ENCODE measurements at places on chromosomes 1 and 21.

DNA sequence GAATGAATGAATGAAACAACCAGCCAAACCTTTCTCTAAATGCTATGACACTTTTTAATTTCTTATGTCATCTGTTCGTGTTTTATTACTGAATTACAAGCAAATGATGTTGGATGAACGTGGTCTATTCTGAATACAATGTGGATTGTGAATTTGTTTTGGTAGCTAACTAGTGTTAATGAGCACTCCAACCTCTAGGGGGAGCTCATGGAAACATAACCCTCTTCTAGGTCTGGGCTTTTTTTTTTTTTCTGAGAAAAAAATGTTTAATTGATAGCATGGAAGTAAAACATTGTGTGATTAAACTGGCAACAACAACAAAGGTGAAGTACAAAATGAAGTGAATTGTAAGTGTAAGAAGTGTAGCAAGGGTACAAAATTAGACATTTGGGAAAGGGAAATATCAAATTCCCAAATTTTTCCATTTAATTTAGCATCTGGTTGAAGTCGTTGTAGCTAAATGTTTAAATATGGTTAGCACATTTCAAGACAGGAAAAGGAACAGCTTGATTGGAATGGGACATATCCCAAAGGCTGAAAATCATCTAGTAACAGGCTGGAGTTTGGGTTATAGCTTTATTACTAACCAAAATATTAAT, 42.6 kb upstream of the PTGS2 start:
- peak; percentile 3 for DNase-seq

DNA sequence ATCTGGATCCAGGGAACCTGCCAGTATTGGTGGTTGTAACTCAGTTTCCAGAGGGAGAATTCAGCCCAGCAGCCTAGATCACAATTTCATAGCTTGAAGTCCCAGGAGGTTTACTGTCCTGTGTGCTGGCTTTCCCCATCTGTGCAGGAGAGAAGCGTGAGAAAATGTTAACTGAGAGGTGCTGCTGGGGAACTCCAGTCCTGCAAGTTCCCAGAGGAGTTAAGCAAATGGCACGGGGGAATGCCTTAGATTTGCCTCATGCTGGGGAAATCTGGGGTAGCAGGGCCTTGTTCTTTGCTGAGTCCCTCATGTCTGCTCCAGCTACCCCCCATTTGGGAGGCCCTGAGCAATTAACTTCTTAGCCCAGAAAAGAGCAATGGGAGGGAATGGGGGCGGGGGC, 25.1 kb upstream of the SLAMF6 start:
- no peak for DNase-seq

GRCh38 chr1:165905853-165906252, 78.4 kb downstream of the UCK2 start:
- DNase-seq = no peak

DNA sequence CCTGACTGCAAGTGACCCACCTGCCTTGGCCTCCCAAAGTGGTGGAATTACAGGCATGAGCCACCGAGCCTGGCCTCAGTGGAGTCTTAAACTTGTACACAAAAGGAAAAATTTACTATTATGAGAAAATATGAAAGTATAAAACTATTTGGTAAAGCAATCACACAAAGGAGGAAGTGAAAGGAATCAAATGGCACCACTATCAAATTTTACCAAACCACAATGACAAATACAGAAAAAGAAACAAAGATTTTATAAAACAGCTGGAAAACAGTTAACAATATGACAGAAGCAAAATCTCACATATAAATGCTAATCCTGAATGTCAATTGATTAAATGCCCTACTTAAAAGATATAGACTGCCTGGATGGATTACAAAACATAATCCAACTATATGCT, 42.1 kb upstream of the NEGR1 start:
- no peak for DNase-seq

DNA sequence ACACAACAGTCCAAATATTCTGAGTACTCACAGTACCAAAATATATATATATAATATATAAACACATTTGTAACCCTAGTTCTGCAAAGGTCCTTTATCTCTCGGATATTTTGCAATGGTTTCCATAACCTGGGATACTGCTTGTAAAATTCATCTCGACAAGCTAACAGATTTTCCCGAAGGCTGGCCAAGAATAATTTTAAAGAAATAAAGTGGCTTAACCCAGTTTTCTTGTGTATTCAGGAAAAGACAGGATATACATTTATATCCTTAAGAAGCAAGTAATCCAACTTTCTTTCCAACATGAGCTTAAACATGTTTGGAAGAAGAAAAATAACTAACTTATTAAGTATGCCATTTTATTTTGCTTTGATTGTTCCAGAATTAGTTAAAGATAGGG, 348.7 kb upstream of the RUNX1 start:
- no peak for DNase-seq

DNA sequence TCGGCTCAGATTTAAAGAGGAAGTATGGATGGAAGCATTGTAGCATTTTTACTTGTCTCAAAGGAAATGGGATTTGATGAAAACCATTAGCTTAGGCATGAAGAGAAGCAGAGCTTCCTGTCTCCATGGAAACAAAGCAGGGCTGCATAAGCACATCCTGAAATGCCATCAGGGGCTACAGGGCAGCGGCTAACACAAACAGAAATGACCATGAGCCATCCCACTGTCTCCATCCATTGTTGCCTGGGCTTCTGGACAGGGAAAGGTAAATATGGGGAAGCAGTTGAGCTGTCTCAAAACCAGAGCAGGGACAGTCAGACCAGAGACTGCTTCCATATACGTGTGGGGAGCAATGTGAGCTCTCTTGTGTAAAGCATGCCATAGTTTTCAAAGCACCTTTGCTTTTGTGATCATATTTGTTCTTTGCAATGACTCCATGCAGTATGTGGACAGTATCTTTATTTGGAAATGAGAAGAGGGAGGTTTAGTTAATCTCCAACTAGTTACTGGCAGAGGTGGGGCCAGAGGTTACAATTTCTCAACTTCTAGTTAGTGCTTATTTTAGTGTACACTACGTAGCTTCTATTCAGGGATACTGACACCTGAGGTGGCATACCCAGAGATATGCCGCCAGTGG, 176.1 kb downstream of the CACNA1E start:
- DNase-seq = no peak

- no peak for DNase-seq
These were observed 48.6 kb downstream of the PRKACB start for GRCh38 chr1:84192681-84193080.

DNA sequence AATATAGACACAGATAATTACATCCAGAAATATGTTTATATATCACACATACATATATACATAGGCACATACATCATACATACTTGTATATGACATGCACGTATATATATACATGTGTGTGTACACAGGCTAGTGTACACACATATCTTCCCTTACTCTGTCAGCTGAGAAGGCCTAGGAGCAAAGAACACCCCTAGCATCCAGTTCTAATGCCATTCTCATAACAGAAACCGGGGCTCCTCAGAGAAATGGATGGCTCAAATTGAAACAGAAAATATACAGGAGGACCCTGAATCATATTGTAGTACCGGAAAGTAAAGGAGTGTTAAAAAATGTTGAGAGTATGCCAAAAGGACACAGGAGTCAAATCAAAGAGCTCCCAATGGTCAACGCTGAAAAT, 19.7 kb upstream of the HYI start:
- no peak for DNase-seq

DNA sequence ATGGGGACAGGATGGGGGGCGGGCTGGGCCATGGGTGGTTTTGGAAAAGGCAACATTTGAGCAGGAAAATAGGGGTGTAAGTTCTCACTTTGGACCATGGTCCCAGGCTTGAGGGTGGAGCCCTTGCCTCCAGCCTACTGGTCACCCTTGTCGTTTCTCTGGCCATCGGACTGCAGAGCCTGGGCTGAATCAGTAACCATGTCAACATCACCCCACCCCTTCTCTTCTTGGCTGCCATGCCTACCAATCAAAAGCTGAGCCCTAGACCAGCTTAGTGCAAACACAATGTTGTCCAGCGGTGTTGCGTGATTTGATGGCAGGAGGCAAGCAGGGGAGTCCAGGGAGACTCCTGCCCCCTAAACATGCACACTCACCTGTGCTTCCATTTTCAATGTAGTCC, 231.0 kb upstream of the KAZN start:
- no peak for DNase-seq

All from GM19239 (cell line).